ENCODE measurements at places on chromosomes 6 and 20.

DNA sequence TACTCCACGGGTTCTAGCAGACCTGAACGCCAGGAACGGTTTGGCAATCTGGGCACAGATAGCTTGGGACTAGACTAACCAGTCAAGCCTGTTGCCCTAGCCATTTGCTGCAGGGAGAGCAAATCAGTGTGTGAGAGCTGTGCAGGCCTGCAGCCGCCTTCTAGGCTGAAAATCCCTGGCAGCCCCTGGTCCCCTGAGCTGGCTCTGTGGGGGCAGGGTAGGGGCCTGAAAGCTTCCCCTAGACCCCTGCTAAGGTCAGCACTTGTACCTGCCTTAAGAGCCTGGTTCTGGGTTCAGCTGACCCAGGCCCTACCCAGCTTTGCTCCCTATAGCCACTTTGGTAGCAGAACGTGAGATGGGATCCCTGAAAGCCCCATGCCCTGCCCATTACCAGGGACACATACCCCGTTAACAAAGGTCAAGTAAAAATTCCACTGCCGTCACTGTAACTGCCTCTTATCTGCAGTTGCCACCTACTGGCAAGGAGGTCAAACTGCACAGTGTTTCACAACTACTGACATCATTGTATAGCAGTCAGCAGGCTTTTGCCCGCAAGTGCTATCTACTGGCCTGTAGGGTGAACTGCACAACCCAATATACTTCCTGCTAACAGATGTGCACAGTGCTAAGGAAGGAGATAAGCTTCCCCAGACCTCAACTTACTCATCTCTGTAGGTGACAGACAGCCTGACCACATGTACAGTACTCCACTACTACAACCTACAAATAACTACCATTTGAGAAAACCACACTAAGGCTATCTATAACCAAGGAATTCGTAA, 95.1 kb upstream of the OLIG3 start:
- peak; percentile 9 for DNase-seq

- peak; percentile 50 for DNase-seq
Observed at GRCh38 chr6:108560463-108561308, at the start of gene FOXO3. TSS of gene FOXO3 (plus strand) at chr6:108560917. CDS start at chr6:108561209, 292 bp downstream.

- DNase-seq = no peak
Observed at GRCh38 chr6:54426995-54427394, 118.8 kb downstream of the TINAG start.

DNA sequence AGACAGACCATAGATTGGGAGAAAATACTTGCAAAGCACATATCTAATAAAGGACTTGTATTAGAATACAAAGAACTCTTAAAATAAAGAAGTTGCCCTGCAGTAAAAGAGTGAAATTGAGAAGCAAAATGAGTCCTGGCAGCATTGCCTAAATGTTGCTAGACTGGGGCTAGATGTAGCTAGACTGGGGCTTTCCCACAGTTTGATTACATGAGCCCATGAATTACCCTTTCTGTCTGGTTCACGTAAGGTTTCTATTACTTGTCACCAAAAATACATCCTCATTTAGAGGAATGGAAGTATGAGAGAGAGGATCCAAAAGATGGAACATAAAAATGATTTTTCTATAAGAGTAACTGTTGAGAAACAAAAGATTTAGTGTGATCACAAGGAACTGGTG, 57.6 kb upstream of the CCDC28A start:
- no peak for DNase-seq

DNA sequence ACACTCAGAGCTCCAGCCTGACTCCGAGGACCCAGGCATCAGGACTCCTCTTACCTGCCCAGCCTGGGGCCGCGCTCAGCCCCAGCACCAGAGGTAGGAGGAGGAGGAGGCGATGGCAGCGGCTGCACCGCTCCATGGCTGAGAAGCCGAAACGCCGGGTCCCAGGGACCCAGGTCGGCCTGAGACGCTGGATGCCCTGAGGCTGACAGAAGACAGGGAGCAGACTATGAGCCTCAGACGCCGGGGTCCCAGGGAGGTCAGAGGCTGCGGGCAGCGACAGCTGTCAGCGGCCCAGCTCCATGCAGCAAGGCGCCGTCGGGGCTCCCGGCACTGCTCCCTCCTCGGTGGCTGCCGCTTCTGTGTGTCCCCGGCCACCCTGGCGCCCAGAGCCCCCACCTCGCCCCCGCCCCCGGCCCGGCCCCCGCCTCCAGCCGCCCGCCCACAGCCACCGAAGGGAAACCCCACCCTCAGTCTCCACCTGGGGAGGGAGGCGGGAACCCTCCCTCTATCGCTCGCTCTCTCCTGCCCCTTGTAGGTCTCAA, at the start of gene COL11A2:
Gene COL11A2, minus strand, starts transcription at position 363 of the 542 bp plus-strand sequence. Its CDS starts 227 bp downstream, at position 136.
- DNase-seq = no peak

- DNase-seq = no peak
Observed at GRCh38 chr6:119830069-119830468, 480.5 kb upstream of the MAN1A1 start.

- DNase-seq = no peak
Observed at GRCh38 chr6:139932671-139933070, 558.2 kb upstream of the CITED2 start.

DNA sequence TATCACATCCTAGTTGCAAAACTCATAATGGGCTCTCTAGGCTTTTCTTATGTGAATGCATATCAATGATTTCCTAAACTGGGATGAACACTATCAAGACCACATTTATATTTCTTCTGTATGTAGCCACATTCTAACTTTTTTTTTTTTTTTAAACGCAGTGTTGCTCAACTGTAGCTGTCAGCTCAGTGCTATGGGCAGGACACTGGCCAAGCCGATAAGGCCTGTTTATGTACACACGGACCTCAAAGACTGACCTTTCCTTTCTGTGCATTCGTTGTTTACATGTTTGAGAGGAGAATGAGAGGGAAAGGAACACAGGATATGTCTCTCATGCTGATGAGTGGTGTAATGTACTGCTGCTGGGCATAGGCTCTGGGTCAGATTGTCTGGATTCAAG, 75.1 kb upstream of the B3GAT2 start:
- no peak for DNase-seq

- DNase-seq = no peak
Observed at GRCh38 chr6:136123468-136123867, 126.6 kb downstream of the MTFR2 start.

DNA sequence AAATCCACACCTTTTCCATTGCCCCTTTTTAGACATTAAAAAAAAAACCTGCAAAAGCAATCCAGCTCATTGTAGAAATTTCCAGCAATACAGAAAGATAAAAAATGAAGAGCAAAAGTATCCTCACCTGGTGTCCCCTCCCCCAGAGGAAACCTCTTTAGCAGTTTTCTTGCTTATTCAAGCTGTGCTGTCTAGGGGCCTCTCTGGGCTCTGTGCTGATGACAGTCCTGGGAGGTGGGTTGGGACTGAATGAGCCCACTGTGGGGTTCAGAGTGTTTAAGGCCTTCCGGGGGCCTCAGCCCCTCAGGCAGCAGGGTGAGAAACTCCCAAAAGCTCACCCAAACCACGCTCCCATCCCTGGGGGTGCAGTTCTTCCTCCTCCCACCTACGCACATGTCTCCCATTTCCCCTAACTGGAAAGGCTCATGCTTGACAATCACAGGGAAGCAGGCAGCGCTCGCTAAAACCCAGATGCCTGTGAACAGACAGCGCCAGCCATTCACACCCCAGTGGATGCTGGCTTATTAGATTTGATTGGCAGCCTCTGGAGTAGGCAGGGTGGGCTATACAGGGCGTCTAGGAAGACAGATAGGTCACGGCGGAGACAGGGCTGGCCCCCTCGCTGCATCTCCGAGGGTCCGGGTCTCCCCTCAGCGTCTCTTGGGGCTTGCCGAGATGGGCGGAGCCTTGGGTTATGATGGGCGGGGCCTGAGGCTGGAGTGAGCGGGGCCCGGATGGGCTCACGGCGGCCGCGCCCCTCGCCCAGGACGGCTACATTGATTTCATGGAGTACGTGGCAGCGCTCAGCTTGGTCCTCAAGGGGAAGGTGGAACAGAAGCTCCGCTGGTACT, 4.6 kb downstream of the GUCA1A start:
- DNase-seq = no peak

DNA sequence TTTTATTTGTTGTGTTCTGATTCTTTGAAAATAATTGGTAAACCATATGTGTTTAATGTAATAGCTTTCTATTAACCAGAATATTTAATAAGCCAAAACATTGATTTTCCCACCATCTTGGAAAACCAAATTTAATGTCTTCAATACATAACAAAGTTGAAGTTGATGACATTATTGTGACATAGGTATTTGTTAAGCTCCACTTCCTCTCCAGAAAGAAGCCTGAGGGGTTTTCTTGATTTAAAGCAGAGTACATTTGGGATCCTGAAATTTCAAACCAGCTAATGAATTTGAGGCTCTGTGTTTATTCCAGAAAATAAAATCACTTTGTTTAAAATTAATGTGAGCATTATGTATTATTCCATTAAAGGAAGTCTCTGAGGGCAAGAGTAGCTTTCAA, 106.3 kb downstream of the PERP start:
- DNase-seq = no peak

DNA sequence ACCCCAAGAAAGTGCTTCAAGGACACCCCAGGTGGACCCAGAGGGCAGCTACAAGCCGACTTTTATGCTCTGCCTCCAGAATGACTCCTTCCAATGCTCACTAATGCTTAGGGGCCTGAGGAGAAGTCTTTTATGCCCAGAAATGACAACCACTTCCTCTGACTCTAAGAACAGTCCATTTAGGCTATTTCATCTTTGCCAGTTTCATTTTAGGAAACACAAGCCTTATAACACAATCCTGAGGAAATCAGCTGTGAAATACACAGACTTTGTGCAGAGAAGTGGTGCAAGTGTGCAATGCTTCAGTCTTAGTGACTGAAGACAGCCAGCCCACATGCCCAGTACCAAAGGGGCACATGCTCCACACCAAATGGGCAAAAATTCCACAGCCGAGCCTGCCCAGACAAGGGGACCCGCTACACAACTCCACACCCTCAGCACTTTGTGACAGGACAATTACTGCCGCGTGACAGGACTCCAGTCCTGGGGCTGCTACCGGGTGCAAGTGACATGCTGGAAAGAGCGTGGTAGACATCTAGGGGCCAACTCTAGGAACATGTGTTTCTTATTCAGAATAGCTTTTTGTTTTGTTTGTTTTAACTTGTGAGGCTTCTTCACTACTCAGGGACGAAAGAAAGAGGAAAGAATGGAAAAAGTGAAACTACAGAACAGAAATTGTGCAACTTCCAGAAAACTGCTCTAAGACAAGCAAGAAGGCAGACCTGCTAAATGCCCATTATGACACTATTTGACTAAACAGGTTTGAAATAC, 28.2 kb upstream of the PLAGL1 start:
- no peak for DNase-seq

- DNase-seq = no peak
Observed at GRCh38 chr20:35575958-35576357, 34.1 kb downstream of the ERGIC3 start.

- no peak for DNase-seq
Observed at GRCh38 chr6:46291275-46291633, 120.5 kb upstream of the ENPP5 start.

Measured in stimulated activated CD8-positive, alpha-beta memory T cell treated with anti-CD3 and anti-CD28 coated beads, Interleukin-4, amount 100 ng/mL, for 4 hours (primary cell).